ENCODE measurements at places on chromosomes 12 and 14. TPM values are rescaled to one million over a fixed set of nuclear protein-coding genes. Genes with fewer than 3 reads are reported as not detected.

Gene TAS2R42
- total RNA-seq: not detected

Gene IL22
- total RNA-seq: not detected

Gene NRIP2
- 2.7 TPM for total RNA-seq

Gene OR11H12
- not detected for total RNA-seq

Gene ADAM21
- total RNA-seq: not detected

Gene ZFYVE21
- 106 TPM for total RNA-seq

Gene KLRC1
- not detected for total RNA-seq

Gene HAL
- total RNA-seq: not detected

DNA sequence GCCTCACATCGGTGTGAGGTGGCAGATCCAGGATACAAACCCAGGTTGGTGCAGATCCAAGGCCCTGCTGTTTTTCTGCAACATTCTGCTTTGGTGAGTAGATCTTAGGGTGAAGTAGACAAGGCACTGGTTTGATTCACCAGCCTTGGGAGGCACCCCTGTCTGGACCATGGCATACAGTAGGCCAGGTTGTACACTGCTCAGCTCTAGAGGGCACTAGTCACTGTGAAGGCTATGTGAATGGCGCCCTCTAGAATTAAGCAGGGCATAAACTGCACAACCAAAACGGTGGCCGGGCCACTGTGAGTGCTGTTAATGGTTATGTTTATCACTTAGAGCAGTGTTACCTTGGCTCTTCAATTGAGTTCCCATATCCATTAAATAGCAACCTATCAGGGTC, 280.6 kb upstream of the PWP1 start:
- no peak for DNase-seq

DNA sequence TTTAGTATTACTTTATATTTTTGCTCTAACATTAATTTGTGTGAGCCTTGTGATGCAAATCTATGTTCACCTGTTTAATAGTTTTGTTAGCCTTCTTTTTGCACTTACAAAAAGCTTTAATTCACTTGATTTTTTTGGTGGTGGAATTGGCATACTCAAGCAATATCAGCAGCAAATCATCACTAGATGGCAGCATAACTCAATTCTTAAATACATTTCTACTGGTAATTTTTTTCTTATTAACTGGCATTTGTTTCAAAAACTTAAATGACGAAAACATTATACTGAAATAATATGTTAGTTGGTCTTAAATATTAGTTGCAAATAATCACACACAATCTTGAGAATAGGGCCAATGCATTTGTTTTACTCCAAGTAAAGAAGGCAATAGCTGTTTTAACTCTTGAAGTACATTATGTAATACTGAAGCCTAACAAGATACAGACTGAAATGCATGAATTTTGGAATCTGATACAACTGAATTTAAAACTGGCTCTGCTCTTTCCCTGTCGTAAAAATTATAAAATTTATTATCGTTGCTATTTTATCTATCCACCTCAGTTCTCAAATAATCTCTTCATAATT, 151.5 kb downstream of the ATXN7L3B start:
- no peak for DNase-seq

DNA sequence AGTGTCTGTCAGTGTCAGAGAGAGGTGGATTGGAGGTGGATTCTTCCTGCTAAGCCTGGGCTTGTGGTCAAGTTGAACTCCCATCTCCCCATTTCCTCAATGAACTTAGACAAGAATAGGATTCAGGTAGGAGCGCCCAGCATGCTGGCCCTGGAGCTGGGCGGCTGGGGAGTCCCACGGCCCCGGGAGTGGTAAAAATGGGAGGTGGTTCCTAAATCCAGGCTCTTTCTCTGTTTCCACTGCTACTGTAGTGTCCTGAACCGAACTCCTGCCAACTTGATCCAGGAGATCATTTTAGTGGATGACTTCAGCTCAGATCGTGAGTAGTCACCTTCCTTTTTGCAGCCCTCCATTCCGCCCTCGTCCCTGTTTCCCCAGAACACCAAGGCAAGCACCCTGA, 65.1 kb downstream of the GALNT16 start:
- peak; percentile 36 for DNase-seq

- no peak for DNase-seq
Observed at GRCh38 chr12:123113026-123113425, 37.9 kb downstream of the PITPNM2 start.

GRCh38 chr14:104321088-104321801, 182.9 kb downstream of the KIF26A start:
- peak; percentile 65 for DNase-seq

- DNase-seq: no peak
Observed at GRCh38 chr14:91466192-91466591, 43.9 kb downstream of the PPP4R3A start.

- DNase-seq: no peak
Observed at GRCh38 chr12:125755512-125755911, 690.3 kb downstream of the AACS start.

GRCh38 chr14:90678846-90679362, 137.3 kb downstream of the TTC7B start:
- no peak for DNase-seq

DNA sequence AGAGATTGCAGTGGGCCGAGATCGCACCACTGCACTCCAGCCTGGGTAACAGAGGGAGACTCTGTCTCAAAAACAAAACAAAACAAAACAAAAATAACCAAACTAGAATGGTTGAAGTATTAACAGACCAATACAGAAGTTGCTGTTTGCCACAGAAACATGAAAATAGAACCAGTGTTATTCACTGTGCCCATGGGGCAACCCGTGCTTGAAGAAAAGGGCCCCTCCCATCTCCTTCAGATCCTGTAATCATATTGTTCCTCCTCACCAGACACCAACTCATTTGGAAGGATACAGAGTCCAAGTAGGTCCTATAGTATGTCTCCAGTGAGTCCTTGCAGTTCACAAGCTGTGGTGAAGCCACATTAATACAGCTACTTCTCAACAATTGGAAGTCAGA, 30.9 kb downstream of the SLC35F4 start:
- no peak for DNase-seq

- DNase-seq: no peak
Observed at GRCh38 chr14:64848239-64848638, 31.5 kb downstream of the SPTB start.

DNA sequence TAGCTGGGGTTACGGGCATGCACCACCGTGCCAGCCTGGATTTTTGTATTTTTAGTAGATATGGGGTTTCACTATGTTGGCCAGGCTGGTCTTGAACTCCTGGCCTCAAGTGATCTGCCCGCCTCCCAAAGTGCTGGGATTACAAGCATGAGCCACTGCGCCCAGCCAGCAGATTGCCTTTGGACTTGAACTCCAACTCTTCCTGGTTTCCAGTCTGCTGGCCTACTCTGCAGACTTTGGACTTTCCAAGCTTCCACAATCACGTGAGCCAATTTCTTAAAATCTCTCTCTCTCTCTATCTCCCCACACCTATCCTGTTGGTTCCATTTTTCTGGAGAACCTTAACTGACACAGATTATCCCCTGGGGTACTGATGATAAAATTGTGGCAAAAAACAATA, 55.0 kb downstream of the EMP1 start:
- DNase-seq: no peak

- DNase-seq: no peak
Observed at GRCh38 chr12:103573185-103573584, 13.9 kb upstream of the STAB2 start.

- no peak for DNase-seq
Observed at GRCh38 chr12:50102646-50103309, 1.0 kb upstream of the GPD1 start.

- DNase-seq: no peak
Observed at GRCh38 chr14:21431126-21431525, 24.8 kb downstream of the CHD8 start.

DNA sequence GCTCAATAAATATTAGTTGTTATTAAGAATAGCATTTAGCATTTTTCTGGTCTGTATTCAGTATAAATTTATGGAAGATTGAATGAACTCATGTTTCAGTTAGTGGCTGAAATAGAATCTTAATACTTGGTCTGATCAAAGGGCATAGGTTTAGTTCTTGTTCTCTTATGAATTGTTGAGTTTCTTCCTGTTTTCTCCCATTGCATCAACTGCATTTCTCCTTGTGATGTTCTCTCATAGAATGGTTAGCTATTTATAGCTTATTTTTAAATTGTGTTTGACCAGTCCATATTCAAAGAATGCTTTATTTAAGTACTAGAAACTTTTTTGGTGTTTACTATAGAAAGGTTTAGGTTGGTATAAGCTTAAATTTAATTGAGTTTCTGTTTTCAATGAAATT, 29.8 kb downstream of the APAF1 start:
- DNase-seq: no peak

DNA sequence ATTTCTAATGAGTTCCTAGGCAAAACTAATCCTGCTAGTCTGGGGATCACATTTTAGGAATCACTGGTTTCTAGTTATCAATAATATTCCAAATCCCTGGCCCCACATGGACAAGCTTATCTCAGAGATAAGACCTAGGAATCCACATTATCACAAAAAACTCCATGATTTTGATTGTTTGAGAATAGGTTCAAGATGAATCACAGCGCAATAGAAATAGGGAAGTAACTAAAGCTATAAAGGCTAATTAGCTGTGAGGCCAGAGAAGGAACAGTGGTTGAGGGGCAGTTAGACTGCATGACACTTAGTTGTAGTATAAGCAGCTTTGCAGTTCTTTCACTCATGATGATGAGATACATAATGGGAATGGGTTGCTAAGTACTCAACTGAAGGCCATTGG, 13.1 kb upstream of the ATP5F1B start:
- no peak for DNase-seq

- no peak for DNase-seq
Observed at GRCh38 chr12:15620741-15621539, 168.2 kb downstream of the EPS8 start.

GRCh38 chr14:22544881-22545420, 44.1 kb downstream of the DAD1 start:
- DNase-seq: no peak

- no peak for DNase-seq
Observed at GRCh38 chr12:104201238-104202001, 14.2 kb upstream of the TXNRD1 start.

DNA sequence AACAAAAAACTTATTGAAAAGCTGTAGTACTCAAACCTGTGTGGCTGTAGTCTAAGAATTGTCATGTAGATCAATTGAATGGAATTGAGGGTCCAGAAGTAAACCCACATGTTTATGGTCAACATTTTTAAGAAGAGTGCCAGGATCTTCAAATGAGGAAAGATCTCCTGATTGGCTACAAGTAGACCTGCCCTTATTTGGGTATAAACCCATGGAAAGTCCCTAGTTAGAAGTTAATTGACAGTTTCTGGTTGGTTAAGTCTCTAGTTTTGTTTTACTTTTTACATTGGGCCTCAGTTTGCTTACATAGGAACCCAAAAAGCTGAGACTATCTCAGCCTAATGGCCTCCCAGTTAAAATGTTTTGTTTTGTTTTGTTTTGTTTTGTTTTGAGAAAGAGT, 91.9 kb upstream of the RESF1 start:
- no peak for DNase-seq

DNA sequence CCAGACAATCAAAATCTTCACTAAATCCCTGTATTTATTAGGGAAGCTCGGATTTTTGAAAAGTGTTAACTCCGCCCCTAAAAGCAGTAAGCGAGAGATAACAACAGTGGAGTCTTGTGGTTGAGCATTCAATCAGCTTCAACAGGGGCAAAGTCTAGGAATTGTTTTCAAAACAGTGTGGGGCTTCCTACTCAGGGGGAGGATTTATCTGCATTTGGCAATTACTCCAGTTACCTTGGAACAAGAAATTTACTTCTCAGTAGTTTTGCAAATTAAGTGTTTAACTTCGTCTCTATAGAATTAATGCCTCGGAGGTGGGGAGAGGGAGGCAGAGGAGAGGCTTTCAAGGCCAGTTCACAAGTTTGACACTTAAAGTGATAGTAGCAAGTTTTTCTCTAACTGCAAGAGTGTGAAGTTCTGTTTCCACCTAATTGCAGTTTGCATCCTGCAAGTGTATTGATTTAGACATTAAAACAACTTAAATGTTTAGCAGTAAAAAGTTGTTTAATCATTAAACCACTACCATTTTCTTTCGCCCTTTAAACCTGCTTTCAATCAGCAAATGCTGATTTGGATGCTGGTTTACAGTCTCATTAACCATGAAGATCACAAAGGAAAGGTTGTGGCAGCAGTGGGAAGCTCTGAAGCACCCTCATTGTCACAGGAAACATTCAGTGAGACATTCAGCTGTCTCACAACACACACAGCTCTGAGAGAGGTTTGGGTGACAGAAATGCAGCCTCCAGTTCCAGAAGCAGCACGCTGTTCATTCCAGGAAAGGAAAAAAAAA, 102.0 kb downstream of the HMGA2 start:
- no peak for DNase-seq

DNA sequence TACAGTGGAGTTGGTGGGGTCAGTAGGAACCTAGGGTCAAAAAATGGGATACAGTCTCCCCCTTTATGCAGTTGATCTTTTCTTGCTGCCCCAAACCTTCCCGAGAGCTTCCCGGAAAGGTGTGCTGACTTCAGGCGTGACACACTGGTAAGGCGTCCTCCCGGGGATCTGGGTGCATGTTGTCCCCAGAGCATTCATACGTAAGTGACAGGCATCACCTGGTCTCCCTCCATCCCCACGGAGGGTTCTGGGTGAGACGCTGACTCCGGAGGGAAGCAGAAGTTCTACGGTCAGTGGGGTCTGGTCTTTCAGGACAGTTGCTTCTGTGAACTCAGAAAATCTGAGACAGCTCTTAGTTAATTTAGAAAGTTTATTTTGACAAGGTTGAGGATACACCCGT, 159.6 kb upstream of the RTL1 start:
- peak; percentile 41 for DNase-seq

DNA sequence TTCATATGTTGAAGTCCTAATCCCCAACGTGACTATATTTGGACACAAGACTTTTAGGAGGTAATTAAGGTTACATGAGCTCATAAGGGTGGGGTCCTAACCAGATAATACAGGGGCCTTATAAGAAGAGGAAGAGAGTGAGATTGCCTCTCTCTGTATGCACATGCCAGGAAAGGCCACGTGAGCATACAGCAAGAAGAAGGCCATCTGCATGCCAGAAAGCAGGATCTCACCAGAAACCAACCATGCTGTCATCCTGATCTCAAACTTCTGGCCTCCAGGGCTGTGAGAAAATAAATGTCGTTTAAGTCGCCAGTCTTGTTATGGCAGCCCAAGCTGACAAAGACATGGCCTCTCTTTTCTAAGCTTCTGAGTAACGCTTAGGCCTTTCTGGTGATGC, 69.0 kb upstream of the GPHB5 start:
- no peak for DNase-seq

GRCh38 chr12:130716969-130717366, 869 bp upstream of the RIMBP2 start:
- DNase-seq: no peak

- no peak for DNase-seq
Observed at GRCh38 chr12:54394281-54394719, 9.8 kb upstream of the ZNF385A start.

DNA sequence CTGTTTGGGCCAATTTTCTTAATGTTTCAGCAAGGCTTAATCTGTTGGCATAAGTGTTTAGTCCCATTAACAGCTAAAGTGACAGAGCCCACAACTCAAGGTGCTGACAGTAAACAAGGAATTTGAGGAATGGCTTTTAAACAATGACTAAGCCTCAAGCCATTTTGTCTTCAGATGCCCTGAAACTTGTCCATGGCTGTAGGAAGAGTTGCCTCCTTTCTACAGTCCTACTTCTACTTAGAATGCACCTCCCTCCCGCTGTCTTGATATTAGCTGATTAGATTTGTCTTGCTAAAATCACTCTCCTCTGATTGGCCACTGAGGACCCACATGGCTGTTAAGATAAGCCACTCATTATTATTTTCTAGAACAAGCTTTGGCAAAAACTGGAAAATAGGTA, 188.4 kb upstream of the OTX2 start:
- no peak for DNase-seq

- no peak for DNase-seq
Observed at GRCh38 chr14:21734457-21735074, 60.9 kb upstream of the OR4E1 start.

- DNase-seq: no peak
Observed at GRCh38 chr14:102589761-102590290, 2.6 kb upstream of the RCOR1 start.

Measured in sigmoid colon (tissue), 7 donors.